ENCODE measurements at places on chromosomes 7 and 10.
A peak's percentile ranks its signal among the peaks of the same experiment; 100 is the strongest.

GRCh38 chr7:39674406-39674805 lies 51.0 kb downstream of the RALA start:
- peak; percentile 20 for DNase-seq

DNA sequence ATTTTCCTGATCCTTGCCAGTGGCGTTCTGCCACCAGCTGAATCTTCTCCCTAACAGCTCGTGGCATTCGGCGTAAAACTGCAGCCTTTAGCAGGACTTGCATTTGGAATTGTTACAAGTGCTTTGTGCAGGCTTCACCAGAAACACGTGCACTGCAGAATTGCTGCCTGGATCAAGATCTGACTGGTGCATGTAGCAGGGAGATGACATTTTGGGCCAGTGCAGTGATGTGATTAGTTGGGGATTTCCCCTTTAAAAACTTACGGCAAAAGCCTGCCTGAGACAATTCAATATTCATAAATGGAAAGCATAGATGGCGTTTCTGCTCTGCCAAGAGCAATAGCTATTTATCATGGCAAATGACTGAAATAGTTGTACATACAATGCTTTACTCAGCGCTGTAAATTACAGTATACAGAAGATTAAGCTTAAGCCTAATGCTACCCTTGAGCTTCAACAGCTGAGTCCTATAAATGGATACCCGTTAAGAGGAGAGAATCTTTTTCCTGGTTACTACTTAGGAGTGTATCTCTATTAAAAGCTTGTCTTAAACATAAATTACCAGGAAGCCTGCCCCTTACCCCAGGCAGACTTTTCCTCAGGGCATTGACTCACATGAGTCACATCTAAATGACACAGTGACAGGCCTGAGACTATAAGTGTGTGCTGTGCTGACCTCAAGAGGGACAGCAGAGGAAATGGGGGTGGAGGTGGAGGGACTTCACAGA lies 106.3 kb downstream of the ATXN7L1 start:
- DNase-seq: peak; percentile 52

GRCh38 chr7:114086914-114087652 lies 168.3 kb upstream of the PPP1R3A start:
- peak; percentile 34 for DNase-seq

DNA sequence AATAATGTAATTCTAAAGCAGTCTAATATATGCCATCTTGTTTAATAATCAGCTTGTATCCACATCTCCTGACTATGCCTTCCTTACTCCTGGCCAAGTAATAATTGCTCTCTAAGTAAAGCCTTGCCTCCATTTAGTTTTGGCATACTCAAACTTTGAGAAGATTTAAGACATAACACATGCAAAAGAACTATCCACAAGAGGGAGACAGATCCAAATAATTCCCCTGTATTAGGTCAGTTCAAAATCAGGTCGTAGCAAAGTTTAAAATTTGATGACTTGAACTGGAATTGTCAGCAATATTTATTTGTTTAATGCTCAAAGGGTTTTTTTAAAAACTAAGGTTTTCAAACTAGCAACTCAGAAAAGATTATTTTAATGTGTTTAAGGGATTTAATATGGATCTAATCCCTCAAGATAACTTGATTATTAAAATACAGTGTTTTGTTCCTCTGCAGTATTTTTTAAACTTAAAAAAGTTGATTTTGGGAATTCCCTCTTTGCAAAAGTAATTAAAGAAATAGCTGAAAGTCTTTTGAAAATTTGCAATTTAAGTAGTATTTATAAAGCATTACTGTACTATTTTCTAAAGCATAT lies 95.3 kb downstream of the HDAC9 start:
- DNase-seq: peak; percentile 78

DNA sequence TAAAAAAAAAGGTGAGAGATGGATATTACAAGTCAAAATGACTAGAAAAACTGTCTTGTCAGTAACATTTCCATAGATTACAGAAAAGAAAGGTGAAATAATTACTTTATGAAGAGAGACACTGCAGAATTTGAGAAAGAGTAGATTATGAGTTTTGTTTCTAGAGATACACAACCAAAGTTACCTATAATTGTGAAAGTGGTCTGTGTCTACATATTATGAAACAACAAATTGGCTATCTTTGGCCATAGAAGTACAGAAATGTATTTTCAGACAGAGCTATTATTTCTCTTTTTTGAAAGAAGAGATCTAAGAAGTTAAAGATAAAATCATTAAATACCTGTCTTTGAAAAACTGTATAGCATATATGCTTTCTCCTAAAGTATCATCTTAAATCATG lies 30.1 kb downstream of the KCND2 start:
- no peak for DNase-seq

DNA sequence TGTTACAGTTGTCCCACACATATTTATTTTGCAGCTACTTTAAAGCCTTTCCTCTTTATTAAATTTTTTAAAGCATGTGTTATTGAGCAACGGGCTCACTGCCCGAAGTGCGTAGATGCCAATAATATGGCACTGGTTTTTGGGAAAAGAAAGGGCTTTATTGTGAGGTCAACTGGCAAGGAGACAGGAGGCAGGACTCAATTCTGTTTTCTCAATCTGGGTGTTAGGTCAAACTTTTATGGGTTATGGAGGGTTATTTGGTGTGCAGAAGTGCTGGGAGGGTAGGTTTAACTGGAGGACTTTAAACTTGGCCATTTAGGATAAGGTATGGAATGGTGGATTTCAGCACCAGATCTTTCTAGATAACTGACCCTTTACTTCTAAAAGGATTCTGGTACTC lies 183.6 kb downstream of the LRRC4 start:
- DNase-seq: peak; percentile 30

GRCh38 chr10:99913831-99914235 lies 95.9 kb downstream of the DNMBP start:
- DNase-seq: no peak
